Stimulated activated CD8-positive, alpha-beta memory T cell treated with anti-CD3 and anti-CD28 coated beads, Interleukin-12 subunit alpha, Interleukin-12 subunit beta, amount 100 ng/mL, for 4 hours (primary cell): ENCODE measurements at places on chromosomes 1 and 21.

DNA sequence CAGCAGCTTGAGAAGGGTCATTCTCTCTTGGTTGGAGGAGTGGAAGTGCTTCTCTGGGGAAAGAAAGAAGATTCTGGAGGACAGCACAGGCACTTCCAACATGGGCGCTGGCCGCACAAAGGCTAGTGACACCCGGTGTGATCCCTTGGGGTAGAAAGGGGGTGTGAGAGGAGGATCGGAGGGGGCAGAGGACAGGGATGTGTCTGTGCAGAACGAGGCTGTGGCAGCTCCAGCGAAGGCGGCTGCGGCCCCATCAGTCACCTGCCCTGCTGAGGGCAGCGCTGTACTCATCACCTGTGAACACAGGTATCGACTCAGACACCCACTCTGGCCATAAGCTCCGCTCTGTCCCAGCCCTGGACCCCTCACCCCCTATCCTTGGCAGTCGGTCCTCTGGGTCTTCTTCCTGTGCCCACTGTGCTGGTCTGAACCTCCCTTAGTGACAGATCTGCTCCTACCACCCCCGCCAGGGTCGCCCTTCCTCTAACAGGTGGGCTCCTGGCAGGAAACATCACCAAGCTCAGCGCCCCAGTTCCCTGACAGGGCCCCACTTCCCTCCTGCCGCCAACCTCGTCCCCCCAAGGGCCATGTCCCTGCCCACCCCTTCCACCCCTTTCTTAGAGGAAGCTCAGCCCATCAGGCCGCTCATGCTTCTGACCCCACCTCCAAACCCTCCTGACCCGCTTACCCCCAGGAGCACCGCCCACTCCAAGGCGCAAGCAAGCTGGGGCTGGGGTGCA is 20.1 kb downstream of the TP73 start:
- no peak for DNase-seq

- no peak for DNase-seq
These were observed 106.3 kb upstream of the LYPLAL1 start for GRCh38 chr1:219067350-219067712.

DNA sequence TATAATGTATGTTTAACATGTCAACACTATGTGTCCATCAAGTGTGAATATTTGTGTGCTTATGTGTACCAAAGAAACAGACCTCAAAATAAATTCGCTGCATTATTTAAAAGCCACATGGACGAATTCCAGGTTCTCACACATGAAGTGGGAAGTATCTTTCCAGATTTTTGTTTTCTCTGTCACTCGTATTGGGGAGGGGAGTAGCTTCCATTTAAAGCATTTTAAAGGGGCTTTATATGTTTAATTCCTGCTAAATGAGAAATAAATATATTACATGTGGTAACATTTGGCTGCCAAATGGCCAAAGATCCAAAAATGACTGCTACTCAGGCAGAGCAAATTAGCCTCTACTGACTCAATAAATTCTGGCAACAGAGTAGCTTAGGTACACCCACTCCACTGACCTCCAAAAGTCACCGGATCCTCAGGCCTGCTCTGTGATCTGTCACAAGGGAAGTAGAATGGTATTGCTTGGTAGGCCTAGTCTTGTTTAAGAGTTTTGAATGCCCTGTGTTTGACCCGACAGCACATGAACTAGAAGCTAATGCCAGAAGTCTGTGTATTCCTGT is 178.1 kb downstream of the ZP4 start:
- DNase-seq, result no peak

DNA sequence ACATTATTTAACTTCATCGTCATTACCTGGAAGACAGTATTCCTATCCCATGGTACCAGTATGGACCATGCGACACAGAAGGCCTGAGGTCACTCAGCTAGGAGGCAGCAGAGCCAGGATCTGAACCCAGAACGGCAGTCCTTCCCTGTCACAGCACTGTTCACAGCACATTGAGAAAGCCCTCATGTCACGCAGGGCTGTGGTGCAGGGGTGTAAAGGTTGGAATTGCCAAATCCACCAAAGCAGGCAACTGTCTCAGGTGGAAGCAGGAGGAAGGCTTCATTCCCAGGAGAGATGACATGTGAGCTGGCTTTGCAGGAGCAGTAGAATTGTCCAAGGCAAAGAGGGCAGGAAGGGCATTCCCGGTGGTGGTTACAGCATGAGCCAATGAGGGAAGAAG is 9.9 kb upstream of the TTC22 start:
- DNase-seq, result no peak

DNA sequence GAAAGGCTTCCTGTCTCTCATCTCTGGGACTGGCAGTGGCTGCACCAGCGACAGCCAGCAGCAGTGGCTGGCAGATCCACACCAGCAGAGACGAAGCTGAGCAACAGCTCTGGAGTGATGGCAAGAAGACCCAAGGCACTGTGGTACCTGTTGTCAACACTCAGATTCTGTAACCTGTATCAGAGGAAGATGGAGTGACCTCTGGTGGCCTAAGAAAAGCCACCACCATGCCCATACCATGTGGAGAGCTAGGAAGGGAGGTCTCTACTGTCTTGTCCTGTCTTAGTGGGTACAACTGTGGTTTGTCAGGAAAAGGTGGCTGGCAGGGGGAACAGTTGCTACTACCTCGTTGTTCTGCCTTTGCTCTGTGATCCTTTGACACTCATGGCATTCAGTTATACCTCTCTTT is 22.5 kb upstream of the RHBDL2 start:
- DNase-seq, result no peak

DNA sequence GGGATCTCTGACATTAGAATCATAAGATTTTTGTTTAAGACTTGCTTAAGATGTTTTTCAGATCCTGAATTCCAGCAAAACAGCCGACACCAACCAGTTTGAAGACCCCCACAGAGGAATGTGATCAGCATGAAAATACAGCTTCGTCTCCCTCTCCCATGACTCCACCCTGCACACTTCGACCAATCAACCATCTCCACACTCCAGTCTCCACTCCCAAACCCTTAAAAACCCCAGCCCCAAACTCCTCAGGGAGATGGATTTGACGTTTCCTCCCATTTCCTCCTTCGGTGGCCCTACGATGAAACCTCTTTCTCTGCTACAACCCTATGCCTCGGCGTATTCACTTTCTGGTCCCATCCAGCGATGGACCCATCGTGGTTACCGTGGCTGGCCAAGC is 30.1 kb upstream of the KIF26B start:
- no peak for DNase-seq

- no peak for DNase-seq
These were observed 50.2 kb downstream of the KCNN3 start for GRCh38 chr1:154819628-154820590.

DNA sequence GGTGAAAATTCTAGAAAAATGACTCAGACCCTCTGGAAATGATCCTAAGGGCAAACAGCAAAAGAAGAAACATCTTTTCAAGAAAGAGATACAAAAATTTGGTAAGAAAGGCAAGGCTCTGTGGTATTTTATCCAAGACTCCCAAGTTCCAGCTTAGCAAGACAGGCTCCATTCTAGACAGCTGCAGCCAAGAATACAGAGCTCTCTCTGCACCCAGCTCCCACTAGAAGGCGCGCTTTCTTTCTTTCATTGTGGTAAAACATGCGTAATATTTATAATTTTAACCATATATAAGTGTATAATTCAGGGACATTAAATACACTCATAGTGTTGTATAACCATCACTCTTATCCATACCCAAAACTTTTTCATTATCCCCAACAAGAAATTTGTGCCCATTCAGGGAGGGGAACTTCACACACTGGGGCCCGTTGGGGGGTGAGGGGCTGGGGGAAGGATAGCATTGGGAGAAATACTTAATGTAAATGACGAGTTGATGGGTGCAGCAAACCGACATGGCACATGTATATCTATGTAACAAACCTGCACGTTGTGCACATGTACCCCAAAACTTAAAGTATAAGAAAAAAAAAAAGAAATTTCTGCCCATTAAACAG is 2.2 kb upstream of the HFM1 start:
- DNase-seq, result no peak

DNA sequence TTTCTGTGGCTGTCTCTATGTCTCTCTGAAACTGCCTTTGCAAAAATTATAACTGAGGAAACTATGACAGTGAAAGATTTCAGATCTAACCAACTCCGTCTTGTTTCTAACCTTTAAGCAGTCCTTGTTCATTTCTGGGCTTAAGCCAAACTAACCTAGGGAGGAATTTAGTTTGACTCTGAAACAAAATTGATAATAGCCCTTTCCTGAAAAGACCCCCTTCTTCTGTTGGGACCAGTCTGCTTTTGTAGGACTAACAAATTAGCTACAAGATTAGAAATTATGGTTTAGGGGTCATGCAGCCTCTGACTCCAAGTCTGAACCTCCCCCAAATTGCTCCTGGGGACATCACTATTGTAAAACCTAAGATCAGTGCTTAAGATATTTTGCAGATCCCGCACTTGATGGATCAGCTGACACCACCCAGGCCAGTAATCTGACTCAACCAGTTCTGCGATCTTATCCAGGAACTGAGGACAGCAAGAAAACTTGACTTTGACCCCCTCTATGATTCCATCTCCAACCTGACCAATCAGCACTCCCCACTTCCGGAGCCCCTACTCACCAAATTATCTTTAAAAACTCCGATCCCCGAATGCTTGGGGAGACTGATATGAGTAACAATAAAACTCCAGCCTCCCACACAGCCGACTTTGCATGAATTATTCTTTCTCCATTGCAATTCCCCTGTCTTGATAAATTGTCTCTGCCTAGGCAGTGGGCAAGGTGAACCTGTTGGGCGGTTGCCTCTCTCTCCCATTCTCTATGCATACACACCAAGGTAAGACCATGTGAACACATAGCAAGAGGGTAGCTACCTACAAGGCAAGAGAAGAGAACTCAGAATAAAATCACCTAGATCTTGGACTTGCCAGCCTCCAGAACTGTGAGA is 11.1 kb upstream of the TRIM63 start:
- no peak for DNase-seq
